Neural progenitor cell (in vitro differentiated cells): ENCODE measurements at places on chromosomes 6 and 20.

- DNase-seq, result no peak
These were observed 2.3 kb downstream of the SERPINB1 start for GRCh38 chr6:2839195-2839981.

- DNase-seq, result no peak
These were observed 152.1 kb downstream of the DTNBP1 start for GRCh38 chr6:15510536-15511247.

GRCh38 chr6:83270971-83271719 lies 78.0 kb downstream of the RWDD2A start:
- DNase-seq, result no peak

DNA sequence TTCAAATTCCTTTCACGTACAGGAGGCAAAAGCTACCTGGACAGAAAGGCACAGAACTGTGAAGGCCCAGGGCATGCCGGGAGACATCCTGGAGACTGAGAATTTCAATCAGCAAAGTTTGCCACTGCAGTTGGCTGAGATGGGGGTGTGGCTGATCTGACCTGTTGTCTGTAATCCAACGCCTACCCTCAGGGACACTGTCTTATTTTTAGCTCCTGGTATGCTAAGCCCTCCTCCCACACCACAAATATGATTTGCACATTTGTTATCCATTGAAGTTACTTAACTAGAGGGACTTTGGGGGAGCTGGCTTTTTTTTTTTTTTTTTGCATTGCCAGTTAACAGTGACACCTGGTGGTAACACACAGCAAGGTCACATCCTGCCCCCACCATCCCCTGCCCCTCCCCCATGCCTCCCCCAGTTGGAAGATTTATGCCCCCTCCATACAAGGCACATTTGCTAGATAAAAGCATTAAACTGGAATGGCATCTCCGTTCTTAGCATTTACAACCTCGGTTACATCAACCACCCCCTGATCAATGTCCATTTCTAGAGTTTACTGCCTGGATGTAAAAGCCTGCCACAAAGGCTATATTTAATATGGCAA lies 40.4 kb downstream of the TTI1 start:
- DNase-seq, result peak; percentile 47

DNA sequence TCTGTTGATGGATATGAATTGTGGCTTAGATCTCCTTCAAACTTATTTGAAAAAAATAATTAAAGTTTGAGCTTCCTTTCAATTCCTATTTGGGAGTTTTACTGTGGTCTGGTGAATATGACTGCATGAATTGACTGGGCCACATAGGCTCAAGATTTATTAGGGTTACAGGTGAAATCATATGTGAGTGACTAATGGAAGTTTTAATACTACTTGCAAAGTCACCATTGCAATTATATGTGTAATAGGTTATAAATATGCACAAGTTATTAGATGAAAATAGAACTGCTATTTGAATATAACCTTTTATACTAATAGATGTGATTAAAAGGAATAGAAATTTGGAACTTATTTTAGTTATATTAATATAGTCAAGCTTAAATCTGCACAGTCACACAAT lies 712.1 kb upstream of the MMS22L start:
- no peak for DNase-seq

DNA sequence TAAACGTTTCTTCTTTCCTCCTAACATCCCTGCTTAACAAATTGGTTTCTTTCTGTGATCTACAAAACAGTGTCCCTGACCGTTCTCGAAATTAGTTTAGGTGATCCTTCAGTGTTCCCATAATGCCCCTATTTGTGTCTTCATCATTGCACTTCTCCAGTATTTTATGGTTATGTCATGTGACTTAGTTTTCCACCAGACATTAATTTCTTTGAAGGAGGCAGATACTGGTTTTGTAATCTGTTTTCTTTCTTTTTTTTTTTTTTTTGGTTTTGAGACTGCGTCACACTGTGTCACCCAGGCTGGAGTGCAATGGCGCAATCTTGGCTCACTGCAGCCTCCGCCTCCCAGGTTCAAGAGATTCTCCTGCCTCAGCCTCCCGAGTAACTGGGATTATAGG lies 49.2 kb downstream of the FAM217A start:
- DNase-seq, result no peak

- peak; percentile 39 for DNase-seq
These were observed 445.4 kb upstream of the DEFB115 start for GRCh38 chr20:30811885-30812671.

DNA sequence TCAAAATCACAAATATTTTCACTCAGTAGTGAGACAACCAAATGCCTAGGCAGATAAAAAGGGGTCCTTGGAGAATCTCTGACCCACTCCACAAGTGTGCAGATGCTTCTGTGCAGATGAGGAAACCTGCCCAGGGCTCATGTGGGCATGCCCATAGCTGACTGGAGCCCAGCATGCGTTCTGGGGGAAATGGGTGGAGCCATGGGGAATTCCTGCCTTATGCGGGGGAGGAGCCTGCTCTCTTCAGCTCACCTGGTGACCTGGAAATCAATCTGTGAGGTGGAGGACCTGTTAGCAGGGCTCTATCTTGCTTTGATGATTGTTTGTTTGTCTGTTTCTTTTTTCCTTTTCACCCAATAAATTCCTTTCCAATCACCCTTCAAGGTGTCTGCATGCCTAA lies 23.4 kb upstream of the PLN start:
- DNase-seq, result no peak

DNA sequence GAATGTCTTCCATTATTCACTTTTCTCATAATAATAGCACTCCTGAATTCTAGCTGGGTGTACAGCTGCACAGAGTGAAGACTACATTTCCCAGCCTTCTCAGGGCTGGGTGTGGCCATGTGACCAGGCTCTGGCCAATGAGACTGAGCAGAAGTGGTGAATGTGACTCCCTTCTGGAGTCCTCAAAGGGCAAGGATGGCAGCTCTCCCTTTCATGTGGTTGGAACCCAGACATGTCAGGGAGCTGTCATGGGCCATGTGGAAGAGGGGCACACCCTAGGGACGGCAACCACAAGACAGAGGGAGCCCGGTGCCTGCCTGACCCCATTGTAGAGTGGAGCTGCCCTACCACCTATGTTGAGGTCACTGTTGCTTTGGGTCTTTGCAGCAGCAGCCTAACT lies 312.8 kb upstream of the SULF2 start:
- DNase-seq, result no peak

- DNase-seq, result no peak
These were observed 111.9 kb upstream of the FOXQ1 start for GRCh38 chr6:1200081-1200408.

DNA sequence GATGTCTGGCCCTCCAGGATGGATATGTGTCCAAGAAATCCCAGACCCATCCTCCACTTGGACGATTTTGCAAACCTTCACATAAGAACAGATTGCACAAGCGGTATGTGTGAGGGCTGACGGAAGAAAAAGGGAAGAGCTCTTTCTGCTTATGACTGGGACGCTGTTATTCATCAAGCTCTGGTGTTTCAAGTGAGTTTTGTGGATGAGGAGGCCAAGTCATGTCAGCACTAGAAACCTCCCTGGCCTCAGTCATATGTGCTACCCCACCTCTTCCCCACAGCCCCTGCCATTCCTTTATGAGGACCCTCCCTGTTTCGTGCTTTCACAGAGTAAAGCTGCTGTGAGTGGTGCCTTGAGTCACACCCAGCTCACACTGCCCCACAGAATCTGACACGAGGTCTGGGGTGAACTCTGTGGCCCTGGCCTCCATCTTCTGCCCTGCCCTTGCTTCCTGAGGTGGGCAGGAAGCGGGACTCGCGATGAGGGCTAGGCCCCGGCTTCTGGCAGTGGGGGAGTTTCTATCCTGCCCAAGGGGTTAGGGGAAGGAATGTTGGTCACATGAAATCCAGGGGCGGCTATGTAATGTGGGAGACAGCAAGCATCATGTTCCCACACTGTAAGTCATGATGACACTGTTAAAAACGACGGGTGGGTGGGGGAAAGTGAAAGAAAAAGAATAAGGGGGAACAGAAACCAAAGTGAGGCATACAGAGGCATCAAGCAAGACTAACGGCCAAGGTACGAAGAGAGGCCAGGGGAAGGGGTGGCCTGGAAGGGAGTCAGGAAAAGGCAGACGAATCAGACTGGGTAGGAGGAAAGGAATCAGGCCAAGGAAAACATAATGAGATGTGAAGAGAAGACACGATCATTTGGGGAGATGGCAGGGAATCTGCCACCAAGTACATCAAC lies 78.1 kb downstream of the PRDM1 start:
- no peak for DNase-seq

DNA sequence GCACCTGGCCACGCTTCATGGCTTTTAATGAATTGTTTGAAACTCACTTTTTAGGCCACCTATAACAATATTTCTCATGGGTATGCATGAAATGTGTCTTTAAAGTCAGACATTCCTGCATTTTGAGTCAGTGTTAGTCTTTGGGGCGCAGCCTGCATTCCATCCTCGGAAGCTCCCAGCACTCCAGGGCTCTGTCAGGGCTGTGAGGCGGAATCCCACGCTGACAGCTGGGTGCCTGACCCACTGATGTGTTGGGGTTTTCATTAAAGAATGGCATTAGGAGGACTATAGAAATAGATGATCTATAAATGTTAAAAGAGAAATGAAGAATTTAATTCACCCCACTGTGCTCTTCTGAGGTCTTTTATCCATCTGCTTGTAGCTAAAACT lies 16.2 kb upstream of the CLDN20 start:
- DNase-seq, result no peak

GRCh38 chr6:41469156-41470028 lies 76.8 kb upstream of the FOXP4 start:
- DNase-seq, result peak; percentile 47

- no peak for DNase-seq
These were observed 67.1 kb downstream of the HDGFL1 start for GRCh38 chr6:22636452-22636851.

GRCh38 chr6:116136373-116136772 lies 10.4 kb upstream of the COL10A1 start:
- no peak for DNase-seq

- DNase-seq, result no peak
These were observed 38.7 kb upstream of the RIPOR2 start for GRCh38 chr6:24974182-24975171.

- DNase-seq, result peak; percentile 57
These were observed 142.6 kb downstream of the ARHGAP18 start for GRCh38 chr6:129567374-129567773.

- peak; percentile 89 for DNase-seq
These were observed 559 bp downstream of the LAMA5 start for GRCh38 chr20:62366370-62367135.

GRCh38 chr6:150334790-150335783 lies 33.7 kb upstream of the IYD start:
- DNase-seq, result peak; percentile 59

DNA sequence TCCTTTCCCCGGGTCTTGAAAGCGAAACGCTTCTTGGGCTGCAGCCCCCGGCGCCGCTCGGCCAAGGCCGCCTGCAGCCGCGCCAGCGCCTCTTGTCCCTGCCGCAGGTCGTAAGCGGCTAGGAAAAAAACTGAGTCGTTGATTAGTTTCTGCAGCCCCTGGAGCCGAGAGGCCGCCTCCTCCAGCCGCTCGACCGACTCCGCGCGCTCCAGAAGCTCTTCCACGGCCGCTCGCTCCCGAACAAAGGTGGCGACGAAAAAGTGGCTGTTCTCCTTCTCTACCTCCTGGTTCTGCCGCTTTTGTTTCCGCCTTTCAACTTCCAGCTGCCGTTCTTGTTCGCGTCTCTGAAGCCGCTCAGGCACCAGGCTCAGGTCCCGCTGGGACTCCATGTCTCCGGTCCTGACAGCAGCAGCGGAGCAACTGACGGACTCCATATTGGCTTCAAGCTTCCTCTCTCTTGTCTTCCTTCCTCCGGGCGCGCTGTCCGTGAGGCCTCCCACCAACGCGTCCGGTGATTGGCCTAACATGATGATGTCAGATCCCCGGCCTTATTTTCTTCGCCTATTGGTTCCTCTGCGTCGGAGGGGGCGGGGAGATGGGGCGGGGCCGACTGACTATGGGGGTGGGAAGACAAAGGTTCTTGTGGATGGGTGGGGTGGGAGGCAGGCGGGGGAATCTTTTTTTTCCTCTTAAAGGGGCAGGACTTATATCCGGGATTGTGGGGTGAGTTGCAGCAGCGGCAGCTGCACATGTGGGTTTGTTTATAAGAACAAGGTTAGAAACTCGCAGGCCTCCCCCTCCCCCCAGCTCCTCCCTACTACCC lies at the start of gene TBCC:
Gene TBCC, minus strand, starts transcription at position 464 of the 823 bp plus-strand sequence. Its CDS starts 30 bp downstream, at position 434.
- peak; percentile 99 for DNase-seq

GRCh38 chr20:50844430-50845100 lies 49.7 kb downstream of the BCAS4 start:
- no peak for DNase-seq

DNA sequence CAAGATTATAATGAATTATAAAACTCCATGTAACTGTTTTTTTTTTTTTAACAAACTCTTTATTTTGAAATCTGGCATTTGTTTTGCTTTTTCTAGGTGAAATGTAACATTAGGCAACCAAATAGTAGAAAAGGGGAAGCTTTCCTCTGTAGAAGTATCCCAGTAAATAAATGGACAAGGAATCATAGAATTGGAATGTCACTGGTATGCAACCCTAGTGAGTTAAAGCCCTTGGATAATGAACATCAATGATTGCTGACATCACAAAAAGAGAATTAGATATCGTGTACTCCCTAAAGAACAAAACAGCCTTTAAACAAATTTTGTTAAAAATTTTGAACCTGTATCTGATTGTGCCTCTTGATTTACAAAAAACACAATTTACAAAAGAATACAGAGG lies 93.9 kb upstream of the OGFRL1 start:
- DNase-seq, result no peak

DNA sequence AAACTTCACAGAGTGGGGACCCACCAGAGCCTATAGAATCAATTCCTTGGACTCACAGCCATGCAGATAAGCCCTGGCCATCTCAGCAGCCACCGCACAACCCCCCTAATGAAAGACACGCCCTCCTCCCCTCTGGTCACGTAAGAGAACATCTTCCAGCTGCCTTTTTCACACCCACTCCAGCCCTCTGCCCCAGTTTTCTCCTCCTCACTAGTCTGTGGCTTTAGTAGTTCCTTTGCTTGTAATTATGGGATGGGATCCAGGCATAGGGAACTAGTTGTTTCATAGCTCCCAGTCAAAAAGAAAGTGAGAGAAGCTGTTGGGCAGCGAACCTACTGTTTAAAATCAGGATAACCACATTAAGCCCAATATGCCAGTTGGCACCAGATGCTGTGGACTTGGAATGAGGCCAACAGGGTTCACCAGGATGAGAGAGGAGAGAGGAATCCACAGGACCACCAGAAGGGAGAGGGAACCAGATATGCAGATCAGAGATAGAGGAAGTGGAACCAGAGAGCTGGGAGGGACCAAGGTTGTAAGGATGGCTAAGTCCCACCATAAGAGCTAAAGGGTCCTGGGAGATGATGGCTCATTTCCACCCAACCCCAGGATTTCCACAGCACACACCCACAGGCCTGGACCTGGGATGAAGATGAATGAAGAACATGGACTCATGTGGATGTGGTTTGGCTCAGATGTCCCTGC lies 9.0 kb upstream of the BTN3A1 start:
- no peak for DNase-seq
